Activated CD4-positive, alpha-beta T cell treated with anti-CD3 and anti-CD28 coated beads for 48 hours (primary cell): ENCODE measurements at places on chromosomes 2 and 18.
A peak's percentile ranks its signal among the peaks of the same experiment; 100 is the strongest.

GRCh38 chr2:3489764-3490115 lies 29.6 kb downstream of the ADI1 start:
- no peak for DNase-seq

GRCh38 chr2:8872821-8873432 lies 35.5 kb upstream of the KIDINS220 start:
- DNase-seq: no peak

GRCh38 chr18:63697097-63697660 lies 5.6 kb upstream of the SERPINB11 start:
- no peak for DNase-seq

GRCh38 chr2:66236067-66236685 lies 198.7 kb upstream of the MEIS1 start:
- DNase-seq: no peak

GRCh38 chr2:222439692-222440091 lies 15.3 kb downstream of the SGPP2 start:
- no peak for DNase-seq

GRCh38 chr2:45651415-45652089 lies at the start of gene PRKCE:
Gene PRKCE (plus strand): TSS chr2:45651675.
- DNase-seq: peak; percentile 70

DNA sequence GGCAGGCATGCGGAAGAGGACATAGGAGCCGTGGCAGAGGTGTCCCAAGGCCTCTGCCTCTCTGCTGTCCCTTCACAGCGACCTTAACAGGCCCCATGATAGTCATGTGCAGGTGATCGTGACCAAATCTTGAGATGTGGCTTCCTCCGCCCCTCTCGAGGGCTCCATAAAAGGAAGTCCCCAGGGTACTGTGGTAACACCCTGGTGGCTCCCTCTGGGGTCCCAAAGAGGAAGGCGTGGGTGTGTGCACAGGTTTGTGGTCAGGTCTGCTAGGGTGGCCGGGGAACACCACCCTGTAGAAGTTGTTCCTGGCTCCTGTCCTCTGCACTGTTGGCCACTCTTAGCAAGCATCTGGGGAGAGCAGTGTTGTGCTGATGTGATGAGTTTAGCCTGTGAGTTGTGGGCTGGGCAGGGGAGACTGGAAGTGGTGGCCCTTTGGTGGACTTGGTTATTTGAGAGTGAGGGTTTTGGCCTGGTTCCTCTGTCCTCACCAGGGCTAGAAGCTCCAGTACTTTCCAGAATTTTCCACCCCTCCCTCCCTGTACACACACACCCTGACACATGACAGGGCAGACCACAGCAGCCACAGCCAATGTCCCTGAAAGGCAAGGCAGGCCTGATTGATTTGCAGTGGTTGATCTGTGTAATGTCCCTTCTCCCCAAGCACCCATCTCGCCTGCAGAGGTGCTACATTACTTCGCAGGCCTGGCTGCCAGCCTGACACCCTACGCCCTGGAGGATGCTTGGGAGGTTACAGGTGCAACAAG lies 68.9 kb upstream of the BOD1L2 start:
- DNase-seq: no peak

DNA sequence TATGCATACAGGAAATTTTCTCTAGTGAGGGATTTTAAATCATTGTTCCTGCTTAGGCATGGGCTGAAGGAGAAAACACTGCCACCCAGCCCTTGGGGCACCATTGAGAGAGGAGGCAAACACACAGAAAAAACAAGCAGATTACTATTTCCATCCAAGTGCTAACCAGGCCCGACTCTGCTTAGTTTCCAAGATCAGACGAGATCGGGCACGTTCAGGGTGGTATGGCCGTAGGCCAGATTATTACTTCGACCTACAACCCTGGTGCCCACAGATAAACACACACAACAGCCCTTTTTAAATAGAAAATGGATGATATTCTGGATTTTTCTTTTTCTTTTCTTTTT lies 45.4 kb upstream of the RHOB start:
- no peak for DNase-seq

DNA sequence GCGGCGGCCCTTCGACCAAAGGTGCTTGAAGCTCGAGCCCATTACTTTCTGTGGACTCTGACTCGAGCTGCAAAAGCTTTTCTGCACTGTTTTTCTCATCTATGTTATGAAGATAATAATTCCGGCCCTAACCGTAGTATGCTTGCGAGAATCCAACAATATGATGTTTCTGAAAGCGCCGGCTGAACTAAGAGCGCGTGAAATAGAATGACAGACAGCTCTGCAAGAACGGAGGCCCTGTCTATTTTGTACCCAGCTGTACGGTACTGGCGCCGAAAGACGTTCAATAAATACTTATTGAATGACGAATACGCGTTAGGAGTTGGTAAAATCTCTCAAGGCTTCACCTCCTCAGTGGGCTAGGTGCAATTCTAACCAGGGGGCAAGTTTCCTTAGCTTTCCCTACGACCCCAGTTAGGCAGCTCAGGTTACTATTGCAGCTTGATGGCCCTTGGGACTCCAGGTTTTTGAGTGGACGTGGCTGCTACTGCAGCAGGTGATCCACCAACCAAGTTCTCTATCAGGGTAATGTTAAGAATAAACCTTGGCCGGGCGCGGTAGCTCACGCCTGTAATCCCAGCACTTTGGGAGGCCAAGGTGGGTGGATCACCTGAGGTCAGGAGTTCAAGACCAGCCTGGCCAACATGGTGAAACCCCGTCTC lies 570 bp downstream of the SCRN3 start:
- DNase-seq: no peak

- no peak for DNase-seq
These were observed 649.1 kb downstream of the NYAP2 start for GRCh38 chr2:226048611-226049010.

DNA sequence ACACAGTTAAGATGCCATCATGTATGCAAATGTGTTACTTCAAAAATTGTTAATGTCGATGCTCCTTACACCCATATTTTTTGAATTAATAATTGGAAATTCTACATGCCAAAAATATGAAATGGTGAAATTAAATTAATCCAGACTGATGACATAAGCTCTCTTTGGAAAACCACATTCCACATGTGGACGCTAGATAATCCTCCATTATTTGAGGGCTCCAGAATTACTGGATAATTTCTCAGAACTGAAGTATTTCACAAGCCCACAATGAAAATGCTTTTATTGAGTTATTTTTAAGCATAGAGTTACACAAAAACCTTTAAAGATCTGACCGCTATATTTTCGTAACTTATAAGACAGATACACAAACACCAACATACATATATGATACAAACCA lies 47.8 kb downstream of the FARSB start:
- DNase-seq: no peak

DNA sequence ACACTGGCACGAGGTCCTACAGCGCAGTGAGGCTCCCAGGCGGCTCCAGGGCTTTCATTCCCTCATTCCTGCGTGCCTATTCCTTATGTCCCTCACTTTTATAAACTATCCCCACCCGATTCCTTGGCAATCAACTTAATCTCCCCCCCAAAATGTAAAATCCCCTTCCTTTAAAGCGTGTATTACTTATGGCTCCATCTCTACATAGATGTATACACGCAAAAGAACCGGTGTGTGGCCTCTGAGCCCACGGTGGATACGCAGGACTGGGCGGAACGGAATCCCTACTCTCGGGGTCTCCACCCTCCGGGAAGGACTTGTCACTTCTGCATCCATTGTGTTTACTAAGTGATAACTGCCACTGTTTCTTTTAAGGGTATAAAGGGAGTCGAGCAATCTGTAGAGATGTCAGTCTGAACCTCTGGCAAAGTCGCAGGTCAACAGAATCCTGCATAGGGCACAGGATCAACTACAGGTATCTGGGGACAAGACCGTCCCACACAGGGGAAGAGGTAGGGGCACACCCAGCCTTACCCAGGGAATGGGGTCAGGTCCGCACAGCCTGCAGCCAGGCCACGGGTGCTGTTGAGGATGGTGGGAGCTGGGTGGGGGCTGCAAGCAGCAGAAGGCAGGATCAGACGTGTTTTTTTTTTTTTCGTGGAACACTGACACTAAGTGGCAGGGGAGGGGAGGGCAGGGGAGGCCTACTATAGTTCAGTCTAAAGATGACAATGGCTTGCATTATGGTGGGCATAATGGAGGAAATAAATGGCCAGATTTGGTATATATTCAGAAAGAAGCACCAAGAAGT lies 42.1 kb downstream of the HDLBP start:
- no peak for DNase-seq

DNA sequence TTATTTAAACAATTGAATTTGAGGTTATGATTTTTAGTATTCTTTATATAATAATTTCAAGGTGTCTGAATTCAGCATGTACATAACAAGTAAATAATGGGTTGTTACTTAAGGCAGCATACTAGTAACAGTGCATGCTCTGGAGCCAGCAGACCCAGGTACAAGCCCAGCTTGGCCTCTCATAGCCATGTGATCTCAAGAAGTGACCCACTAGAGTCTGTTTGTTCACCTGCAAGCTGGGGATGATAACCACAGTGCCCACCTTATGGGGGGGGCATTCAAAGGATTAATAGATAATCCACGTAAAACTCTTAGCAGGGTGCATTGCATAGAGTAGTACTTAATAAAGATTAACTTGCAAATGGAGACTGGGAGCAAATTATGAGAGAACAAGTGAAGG lies 163.6 kb downstream of the TRABD2A start:
- no peak for DNase-seq

DNA sequence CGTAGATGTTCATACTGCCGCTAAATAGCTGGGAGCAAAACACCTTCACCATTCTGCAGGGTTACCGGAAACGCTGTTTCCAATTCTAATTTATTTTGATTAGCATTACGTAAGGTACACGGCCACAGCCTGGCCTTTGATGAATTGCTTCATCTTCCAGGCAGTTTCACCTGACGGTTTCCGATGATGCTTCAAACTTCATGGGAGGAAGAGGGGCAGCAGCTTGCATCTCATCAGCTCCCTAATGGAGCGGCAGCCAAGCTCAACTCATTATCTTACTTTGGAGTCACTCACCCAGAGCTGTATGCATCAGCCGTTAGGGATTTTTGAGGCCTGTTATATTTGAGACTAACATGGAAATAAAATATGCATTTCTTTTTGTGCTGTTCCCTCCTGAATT lies 54.8 kb downstream of the TMEM18 start:
- no peak for DNase-seq

DNA sequence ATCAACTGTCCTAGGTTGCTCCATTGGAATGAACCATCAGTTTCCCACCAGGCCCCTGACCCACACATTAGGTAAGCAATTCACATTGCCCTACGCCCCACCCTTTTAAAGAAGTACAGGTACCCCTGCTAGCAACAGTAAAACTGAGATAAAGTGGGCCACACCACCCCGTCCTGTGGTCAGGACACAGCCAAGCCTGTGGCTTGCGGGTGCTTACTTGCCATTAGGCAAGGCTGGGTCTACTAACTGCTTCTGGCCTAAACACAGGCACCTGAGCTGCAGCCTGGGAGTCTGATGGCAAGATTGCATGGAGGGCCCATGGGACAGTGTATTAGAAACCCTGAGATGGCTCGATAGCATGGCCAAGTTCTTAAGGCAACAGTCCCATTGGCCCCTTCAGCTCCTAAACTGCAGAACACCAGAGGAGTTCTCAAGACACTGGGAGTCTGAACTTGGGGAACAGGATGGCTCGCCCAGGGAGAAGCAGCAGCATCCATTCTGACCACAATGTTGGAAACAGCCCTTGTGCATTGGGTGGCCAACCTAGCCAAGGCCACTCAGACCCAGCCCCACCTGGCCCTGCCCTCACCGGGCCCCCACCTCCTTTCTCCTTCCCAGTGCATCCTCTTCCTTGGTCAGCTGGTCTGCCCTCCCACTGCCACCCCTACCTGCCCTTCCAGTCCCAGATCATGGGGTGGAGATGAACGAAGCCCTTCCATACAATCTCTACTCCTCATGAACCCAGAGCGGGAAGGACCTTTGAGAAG lies 177.1 kb downstream of the TNS1 start:
- no peak for DNase-seq

DNA sequence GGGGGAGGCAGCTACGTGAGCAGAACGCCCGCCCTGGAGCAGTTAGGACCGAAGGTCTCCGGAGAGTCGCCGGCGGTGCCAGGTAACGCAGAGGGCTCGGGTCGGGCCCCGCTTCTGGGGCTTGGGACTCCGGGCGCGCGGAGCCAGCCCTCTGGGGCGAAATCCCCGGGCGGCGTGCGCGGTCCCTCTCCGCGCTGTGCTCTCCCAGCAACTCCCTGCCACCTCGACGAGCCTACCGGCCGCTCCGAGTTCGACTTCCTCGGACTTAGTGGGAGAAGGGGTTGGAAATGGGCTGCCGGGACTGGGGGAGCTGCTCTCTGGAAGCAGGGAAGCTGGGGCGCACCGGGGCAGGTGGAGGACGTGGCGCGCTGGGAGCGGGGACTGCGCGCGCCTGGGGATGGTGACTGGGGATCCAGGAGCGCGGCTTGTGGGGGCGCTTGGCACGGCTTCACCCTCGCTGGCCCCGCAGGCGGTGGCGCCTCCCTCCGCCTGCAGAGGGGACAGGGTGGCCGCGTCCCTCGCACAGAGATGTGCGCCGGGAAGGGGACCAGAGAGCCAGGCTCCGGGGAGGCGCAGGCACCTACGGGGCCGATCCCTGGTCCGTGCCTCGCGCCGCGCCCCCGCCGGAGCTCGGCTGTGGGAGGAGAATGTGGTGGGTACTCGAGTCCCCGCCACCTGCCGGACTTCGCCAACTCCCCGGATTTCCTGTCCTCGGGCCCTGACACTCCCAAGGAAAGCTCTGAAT lies 688 bp downstream of the CDH20 start:
- DNase-seq: no peak

- DNase-seq: no peak
These were observed 256.0 kb downstream of the C1D start for GRCh38 chr2:67806816-67807215.

GRCh38 chr2:168649105-168649504 lies 153.3 kb upstream of the NOSTRIN start:
- DNase-seq: no peak

DNA sequence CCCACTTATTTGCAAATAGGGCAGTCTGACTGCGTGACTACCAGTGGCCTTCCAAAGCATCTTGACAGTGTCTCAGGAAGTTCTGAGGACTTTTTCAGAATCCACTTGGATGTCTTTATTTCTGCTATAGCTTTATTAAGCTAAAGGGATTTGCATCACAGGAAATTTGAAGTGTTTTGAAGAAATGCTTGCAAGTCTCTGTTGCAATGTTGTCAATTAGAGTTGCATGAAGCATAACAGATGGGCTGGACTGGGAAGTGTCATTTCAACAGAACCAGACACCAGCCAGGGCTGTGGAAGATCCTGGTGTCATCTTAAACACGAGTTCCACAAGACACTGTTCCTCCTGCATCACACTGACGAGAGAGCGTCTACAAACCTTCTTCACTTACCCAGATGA lies 224.5 kb downstream of the EN1 start:
- DNase-seq: no peak

- peak; percentile 39 for DNase-seq
These were observed 97.9 kb upstream of the SERTAD2 start for GRCh38 chr2:64751286-64752260.

DNA sequence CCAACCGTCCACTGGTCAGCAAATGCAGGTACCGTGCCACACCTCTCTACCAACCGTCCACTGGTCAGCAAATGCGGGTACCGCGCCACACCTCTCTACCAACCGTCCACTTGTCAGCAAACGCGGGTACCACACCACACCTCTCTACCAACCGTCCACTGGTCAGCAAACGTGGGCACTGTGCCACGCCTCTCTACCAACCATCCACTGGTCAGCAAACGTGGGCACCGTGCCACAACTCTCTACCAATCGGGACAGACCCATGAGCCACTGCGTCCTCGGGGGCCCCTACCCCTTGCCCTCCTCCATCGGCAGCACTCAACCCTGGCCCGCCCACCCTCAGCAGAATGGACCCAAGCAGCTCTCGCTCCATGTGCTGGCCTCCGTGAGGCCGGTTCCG lies 226.4 kb upstream of the SALL3 start:
- DNase-seq: no peak
